Naive thymus-derived CD8-positive, alpha-beta T cell (primary cell): ENCODE measurements at places on chromosomes 6 and 20. TPM values are rescaled to one million over a fixed set of nuclear protein-coding genes. Genes with fewer than 3 reads are reported as not detected.

PPP1R18 gene
- 82.0 TPM for total RNA-seq

NECAB3 gene
- 10.8 TPM for total RNA-seq

SCRT2 gene
- not detected for total RNA-seq

LY6G6C gene
- total RNA-seq = not detected

C20orf144 gene
- total RNA-seq = 0.38 TPM

TRAPPC3L gene
- not detected for total RNA-seq

GPX5 gene
- total RNA-seq = not detected

GPR31 gene
- total RNA-seq = not detected

APOM gene
- 2.2 TPM for total RNA-seq

AAR2 gene
- 24.8 TPM for total RNA-seq

EYA2 gene
- total RNA-seq = not detected

TRIM10 gene
- total RNA-seq = not detected

ZC2HC1B gene
- total RNA-seq = not detected

SLC24A3 gene
- total RNA-seq = not detected

SYNJ2 gene
- total RNA-seq = 15.7 TPM

GABRR1 gene
- not detected for total RNA-seq
